GM23248 (cell line): ENCODE measurements at places on chromosomes 4 and X.

DNA sequence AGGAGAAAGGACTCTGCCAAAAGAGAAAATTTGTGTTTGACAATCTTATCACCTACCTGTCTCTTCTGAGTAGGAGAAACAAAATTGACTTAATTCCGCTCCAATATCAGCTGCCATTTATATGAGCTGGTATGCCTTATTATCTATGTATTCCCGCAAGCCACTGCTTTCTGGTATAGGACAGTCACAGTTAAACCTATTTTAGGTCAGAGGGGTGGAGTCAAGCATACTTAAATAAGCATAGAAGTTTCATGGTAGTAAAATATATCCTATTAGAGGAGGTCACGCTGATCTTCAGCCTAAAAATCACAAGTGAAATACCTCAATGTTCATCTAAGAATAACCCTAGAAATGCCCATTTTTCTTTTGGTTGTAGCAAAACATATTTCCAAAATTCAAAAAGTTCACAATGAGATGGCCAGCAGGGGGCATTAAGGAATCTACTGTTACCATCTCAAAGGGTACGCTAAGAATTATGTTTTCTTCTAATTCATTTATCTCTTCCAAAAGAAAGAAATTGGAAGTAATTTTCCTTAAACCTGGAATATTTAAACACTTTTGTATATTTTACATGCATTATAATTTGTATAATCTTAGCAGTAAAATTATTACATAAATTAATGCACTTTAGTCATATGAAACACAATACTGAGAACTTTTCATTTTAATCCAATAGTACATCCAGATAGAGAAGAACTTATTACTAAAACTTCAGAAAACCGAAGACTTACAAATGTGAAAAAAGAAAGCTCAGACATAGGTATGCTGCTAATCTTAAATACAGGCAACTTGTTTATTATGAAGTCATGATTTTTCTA lies 10.5 kb downstream of the PPAT start:
- no peaks in the 10 kb centered on the region for H3K27me3 ChIP-seq
- H3K4me3 ChIP-seq, result no peak overlapping the region
- no peaks in the 10 kb centered on the region for H3K36me3 ChIP-seq
- H3K27ac ChIP-seq, result no peak overlapping the region

DNA sequence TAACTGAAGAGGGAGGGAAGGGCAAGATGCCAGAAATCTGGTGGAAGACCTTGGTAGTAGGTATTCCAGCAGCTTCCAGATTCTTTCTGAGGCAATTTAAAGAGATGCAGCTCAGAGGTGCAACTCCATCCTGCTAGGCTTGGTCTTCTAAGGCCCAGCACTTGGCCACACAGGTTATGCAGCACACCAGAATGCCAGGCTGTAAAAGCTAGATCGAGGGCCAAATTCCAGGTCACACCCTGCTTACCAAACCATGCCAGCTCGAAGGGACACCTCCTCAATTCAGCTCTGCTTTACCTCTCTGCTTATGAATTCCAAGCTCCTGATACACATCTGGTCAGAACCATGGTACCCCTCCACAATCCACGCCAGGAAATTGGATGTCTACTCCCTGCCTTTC lies 19.8 kb upstream of the ATXN3L start:
- DNase-seq, result no peak
- no peaks in the 10 kb centered on the region for H3K36me3 ChIP-seq
- peaks cover 6% of the 10 kb centered on the region; the same call in 1 of the 2 replicates for H3K4me1 ChIP-seq
- no peaks in the 10 kb centered on the region for H3K27me3 ChIP-seq
- H3K4me3 ChIP-seq, result no peak overlapping the region
- no peak overlapping the region for H3K27ac ChIP-seq

- no peak for DNase-seq
- H3K4me1 ChIP-seq, result no peaks in the 10 kb centered on the region
- no peaks in the 10 kb centered on the region for H3K27me3 ChIP-seq
- H3K27ac ChIP-seq, result no peak overlapping the region
These were observed 96.4 kb upstream of the ARX start for GRCh38 chrX:25112156-25112555.

GRCh38 chr4:56671860-56672259 lies 9.2 kb downstream of the HOPX start:
- peaks cover 36% of the 10 kb centered on the region for H3K27me3 ChIP-seq
- no peaks in the 10 kb centered on the region for H3K4me1 ChIP-seq
- H3K27ac ChIP-seq, result no peak overlapping the region
- no peak overlapping the region for H3K4me3 ChIP-seq

- DNase-seq, result no peak
- H3K4me3 ChIP-seq, result no peak overlapping the region
- no peaks in the 10 kb centered on the region for H3K27me3 ChIP-seq
- H3K27ac ChIP-seq, result no peak overlapping the region
These were observed 329.9 kb downstream of the ARHGAP10 start for GRCh38 chr4:148061795-148062194.

- no peak overlapping the region for H3K27ac ChIP-seq
- H3K36me3 ChIP-seq, result no peaks in the 10 kb centered on the region
- H3K4me1 ChIP-seq, result peaks cover 8% of the 10 kb centered on the region; the same call in 1 of the 2 replicates
These were observed 1.2 kb upstream of the TMEM144 start for GRCh38 chr4:158208963-158209640.

DNA sequence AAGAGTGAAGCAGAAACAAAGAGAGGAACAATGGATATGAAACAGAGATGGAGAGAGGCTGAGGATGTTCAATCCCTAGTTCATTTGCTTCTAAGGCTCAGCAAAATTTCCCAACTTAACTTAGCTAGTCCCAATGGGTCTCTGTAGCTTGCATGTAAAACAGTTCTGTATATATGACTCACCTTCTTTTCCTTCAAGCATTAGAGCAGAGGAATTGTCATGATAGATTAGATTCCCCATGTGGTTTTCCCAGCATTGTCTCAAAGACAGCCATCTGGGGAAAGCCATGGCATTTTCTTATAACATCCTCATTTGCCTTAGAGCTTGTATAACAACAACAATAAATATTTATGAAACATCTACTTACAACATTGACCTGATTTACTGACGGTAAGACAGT lies 93.9 kb upstream of the GATB start:
- H3K4me1 ChIP-seq, result peaks cover 25% of the 10 kb centered on the region
- no peak overlapping the region for H3K27ac ChIP-seq
- H3K27me3 ChIP-seq, result no peaks in the 10 kb centered on the region

DNA sequence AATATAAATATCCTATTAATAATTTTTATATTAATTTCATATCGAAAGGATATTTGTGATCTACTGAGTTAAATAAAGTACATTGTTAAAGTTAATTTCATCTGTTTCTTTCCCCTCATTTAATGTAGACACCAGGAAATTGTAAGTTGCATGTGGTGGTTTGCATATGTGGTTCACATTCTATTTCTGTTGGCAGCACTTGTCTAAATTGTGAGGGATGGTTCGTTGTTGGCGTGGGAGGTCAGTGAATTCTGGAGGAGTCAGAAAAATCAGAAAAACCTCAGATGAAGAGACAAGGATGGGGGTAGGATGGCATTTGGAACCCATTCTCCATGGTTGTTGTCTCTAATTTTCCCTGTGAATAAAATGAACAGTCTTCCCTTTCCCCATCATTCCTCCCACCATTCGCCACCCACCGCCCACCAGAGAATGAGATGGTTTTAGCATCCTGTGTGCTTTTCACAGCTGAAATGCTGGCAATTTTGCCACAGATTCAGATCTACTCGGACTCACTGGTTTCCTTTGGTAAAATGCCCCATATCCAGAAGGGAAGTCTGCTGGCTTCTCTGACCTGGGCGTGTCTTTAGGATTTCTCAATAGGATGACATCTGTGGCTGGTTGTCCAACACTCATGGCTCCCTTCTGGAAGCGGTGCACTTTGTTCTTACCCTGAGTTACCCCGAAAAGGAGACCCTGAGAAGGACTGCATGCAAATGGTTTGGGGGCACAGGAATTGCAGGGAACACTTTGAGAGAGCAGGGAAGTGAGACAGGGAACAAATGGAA lies 52.3 kb downstream of the LGI2 start:
- H3K27me3 ChIP-seq, result no peaks in the 10 kb centered on the region
- no peak overlapping the region for H3K4me3 ChIP-seq
- H3K36me3 ChIP-seq, result no peaks in the 10 kb centered on the region
- H3K4me1 ChIP-seq, result peaks cover 7% of the 10 kb centered on the region

- DNase-seq, result no peak
- H3K4me3 ChIP-seq, result no peak overlapping the region
- no peak overlapping the region for H3K27ac ChIP-seq
- H3K4me1 ChIP-seq, result no peaks in the 10 kb centered on the region
- no peaks in the 10 kb centered on the region for H3K36me3 ChIP-seq
These were observed 132.3 kb upstream of the PJA1 start for GRCh38 chrX:69297506-69297905.

DNA sequence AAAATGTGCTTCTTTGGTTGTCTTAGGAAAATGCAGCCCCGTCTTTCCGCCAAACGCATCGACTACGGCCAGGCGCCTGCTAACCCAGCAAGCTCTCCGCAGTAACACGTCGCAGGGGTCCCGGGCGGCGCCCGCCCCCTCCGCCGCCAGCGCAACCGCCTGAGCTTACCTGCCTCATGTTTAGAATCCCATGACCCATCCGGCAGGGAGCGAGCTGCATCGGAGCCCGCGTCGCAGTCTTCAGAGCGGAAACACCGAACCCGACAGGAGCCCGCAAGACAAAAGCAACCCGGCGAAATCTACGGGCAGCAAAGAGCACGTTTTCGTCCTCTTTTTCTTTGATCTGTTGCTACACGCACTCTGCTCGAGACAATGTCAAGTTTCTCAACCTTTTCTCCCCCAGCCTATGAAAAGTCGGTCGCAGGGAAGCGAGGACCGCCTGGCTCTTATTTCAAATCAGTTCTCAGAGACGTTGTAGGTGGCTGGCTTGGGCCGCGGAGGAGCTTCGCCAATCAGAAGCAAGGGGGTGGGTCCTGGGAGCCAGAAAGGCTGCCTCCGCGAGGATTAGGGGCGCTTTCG lies at the start of gene MID1:
MID1 (minus strand) TSS at position 465 of the 579 bp plus-strand sequence. CDS start 53,038 bp downstream, outside the sequence.
- no peaks in the 10 kb centered on the region for H3K36me3 ChIP-seq
- H3K4me3 ChIP-seq, result peak within 1 kb of the TSS; percentile 89
- peaks cover 27% of the 10 kb centered on the region for H3K4me1 ChIP-seq
- no peaks in the 10 kb centered on the region for H3K27me3 ChIP-seq
- peak within 1 kb of the TSS; percentile 65 for H3K27ac ChIP-seq
- peak; percentile 75 for DNase-seq

GRCh38 chrX:143634663-143635455 lies 1.0 kb downstream of the SLITRK4 start:
- no peaks in the 10 kb centered on the region for H3K4me1 ChIP-seq
- no peak for DNase-seq
- H3K27ac ChIP-seq, result no peak overlapping the region
- H3K4me3 ChIP-seq, result no peak overlapping the region
- no peaks in the 10 kb centered on the region for H3K27me3 ChIP-seq

DNA sequence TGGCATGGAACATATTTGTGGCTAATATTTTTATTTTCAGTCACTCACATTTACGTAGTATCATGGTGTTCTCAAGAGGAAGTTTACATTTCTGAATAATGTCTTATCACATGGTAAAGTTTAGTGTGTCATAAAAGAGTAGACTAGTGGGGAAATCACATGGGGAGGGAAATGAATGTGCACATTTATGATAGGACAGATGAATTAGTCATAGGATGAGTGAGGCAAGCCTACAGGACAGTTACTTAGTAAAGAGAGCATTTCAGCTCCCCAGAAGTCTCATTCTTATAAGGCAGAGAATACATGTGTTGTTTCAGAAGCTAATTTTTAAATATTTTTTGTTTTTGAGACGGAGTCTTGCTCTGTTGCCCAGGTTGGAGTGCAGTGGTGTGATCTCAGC lies 6.2 kb downstream of the GK start:
- DNase-seq, result peak; percentile 87
- no peaks in the 10 kb centered on the region for H3K27me3 ChIP-seq
- H3K27ac ChIP-seq, result peak overlapping the region; percentile 87
- peaks cover 23% of the 10 kb centered on the region for H3K4me1 ChIP-seq
- H3K4me3 ChIP-seq, result no peak overlapping the region
- no peaks in the 10 kb centered on the region for H3K36me3 ChIP-seq

DNA sequence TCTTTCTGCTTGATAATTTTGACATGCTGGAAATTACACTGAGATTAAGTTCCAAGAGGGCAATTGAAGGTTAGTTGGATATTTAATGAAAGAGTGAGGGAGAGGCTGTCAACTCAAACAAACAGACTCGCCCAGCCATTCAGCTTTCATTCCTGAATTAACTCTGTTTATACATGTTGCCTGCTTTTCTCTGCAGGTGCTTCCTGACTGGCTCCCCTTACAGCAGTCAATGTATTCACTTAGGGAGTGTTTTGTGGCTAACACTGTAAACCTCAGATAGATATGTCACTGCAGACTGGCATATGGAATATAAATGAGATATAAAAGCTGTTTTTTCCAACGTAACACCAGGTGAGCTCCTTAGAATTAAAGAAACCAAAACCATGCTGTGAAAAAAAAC lies 28.7 kb downstream of the TMPRSS11A start:
- no peak for DNase-seq
- H3K27me3 ChIP-seq, result peaks cover 10% of the 10 kb centered on the region
- H3K4me3 ChIP-seq, result no peak overlapping the region
- no peak overlapping the region for H3K27ac ChIP-seq

DNA sequence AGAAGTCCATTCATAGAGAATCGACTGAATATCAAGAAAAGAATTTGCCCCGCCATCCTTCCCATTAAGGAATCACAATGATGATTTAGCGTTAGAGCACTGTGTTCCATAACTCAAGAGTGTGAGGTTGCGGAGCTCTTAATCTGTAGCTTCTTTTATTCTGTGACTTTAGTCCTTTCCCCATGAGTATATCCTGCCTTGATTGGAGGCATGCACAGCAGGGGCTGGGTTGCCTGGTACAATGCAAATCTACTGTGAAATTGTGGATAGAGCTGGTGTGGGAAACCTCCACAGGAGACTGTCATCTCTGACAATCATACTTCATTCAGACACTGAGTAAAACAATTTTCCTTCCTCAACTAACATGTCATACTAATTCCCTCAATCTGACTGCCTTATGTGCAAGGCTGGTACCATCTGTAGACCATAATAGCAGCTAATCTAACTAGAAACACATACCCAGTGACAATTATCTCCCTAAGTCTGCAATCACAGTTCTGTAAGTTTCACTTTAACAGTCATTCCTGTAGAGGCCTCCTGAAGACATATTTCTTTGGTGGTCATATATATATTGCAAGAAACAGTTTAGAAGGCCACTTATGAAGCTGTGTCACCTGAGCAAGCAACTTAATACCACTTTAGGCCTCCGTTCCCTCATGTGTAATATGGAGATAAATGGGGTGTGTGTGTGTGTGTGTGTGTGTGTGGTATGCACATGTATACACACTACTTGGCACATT lies 355.2 kb upstream of the FAM241A start:
- DNase-seq, result no peak
- no peak overlapping the region for H3K4me3 ChIP-seq
- H3K36me3 ChIP-seq, result no peaks in the 10 kb centered on the region
- no peaks in the 10 kb centered on the region for H3K27me3 ChIP-seq
- no peaks in the 10 kb centered on the region for H3K4me1 ChIP-seq

DNA sequence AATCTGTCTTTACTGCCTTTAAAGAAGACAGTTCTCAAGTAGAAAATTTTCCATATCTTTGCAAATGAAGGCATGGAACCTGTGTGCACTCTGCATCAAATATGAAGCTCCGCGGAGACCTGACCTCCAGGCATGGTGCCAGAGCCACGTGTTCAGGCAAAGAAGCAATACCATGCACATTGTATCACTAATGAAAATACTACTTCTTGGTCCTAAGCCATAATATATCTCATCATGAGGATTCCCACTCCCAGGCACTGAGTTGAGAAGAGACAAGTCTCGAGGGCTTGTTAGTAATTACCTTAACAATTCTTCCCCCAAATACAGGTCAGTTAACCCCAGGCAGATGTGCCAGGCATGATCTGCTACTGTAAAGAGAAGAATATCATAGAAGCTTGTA lies 56.7 kb downstream of the PCDH19 start:
- H3K36me3 ChIP-seq, result no peaks in the 10 kb centered on the region
- no peak for DNase-seq
- no peaks in the 10 kb centered on the region for H3K27me3 ChIP-seq
- H3K4me3 ChIP-seq, result no peak overlapping the region
